ENCODE measurements at places on chromosomes 4 and X. TPM values are rescaled to one million over a fixed set of nuclear protein-coding genes. Genes with fewer than 3 reads are reported as not detected.

DNA sequence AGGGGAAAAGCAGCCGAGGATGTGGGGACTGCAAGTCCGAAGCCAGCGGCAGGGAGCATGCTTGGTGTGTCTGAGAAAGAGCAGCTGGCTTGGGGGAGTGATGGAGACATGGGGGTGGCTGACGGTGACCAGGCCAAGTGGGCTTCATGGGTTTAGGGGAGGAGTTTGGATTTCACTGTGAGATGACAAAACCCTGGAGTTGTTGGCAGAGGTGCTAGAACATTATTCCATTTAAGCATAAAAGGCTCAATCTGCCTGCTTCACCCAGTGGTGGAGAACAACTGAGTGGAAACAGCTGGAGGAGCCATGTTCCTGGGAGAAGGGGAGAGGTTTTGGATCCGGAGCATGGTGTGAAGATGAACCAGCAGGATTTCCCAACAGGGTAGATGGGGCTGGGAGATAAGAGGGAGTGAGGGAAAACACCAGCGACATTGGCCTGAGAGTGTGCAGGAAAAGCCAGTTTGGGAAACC lies 318.0 kb upstream of the TAPT1 start:
- DNase-seq, result no peak

DNA sequence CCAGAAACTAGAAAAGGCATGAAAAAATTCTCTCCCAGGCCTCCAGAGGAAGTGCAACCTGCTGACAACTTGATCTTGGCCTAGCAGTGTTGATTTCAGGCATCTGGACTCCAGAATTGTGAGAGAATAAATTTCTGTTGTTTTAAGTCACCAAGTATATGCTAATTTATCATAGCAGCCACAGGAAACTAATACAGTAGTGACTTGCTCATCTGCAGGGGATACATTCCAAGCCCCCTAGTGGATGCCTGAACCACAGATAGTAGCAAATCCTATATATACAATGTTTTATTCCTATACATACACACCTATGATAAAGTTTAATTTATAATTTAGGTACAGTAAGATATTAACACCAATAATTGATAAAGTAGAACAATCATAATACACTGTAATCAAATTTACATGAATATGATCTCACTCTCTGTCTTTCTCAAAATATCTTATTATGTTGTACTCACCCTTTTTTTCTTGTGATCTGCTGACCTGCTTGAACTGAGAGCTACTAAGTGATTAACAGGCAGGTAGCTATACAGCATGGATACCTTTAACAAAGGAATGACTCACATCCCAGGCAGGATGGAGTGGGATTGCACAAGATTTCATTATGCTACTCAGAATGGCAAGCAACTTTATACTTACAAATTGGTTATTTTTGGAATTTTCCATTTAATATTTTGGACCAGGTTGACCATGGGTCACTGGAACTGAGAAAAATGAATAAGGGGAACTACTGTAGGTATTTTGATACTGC lies 501.1 kb downstream of the KCNIP4 start:
- DNase-seq, result no peak

- DNase-seq, result no peak
Measured at GRCh38 chr4:123816462-123816861, 419.9 kb downstream of the SPRY1 start.

- no peak for DNase-seq
Measured at GRCh38 chrX:17442898-17443297, 67.9 kb downstream of the NHS start.

GRCh38 chr4:98630737-98631454 lies 27.5 kb downstream of the TSPAN5 start:
- DNase-seq, result no peak

DNA sequence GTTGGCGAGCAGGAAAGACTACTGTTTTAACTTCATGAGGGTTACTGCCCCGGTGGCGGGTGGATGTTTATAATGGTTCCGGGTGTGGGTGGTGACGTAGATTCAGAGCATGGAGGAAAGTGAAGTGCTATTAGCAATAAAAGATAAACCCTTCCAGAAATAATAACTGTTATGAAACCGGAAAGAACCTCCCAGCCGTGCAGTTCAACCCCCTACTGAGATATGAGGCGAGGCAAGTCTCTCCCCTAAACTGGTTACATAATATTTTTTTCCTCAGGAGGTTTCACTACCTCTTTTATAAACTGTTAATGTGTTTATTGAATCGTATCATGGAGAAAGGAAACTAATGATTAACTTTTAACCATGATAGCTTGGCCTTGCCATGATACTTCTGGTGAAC lies 33.9 kb upstream of the STIM2 start:
- DNase-seq, result no peak

- DNase-seq, result no peak
Measured at GRCh38 chrX:17160975-17161374, 214.0 kb upstream of the NHS start.

- DNase-seq, result no peak
Measured at GRCh38 chr4:99437723-99438404, 2.7 kb upstream of the ADH7 start.

- DNase-seq, result no peak
Measured at GRCh38 chrX:9310616-9311015, 154.2 kb upstream of the TBL1X start.

- DNase-seq, result no peak
Measured at GRCh38 chrX:23841847-23842522, 59.0 kb downstream of the SAT1 start.

The SPANXB1 gene
- not detected for total RNA-seq

The CLGN gene
- not detected for total RNA-seq

The PRICKLE3 gene
- total RNA-seq, result 8.5 TPM

The SHROOM4 gene
- not detected for total RNA-seq

The PCDH19 gene
- not detected for total RNA-seq

The NIPAL1 gene
- 2.2 TPM for total RNA-seq

The MXRA5 gene
- total RNA-seq, result not detected
